Large intestine (tissue), 12 donors: ENCODE measurements at places on chromosomes 12 and 14.

GRCh38 chr14:77667331-77667730 lies 40.5 kb downstream of the ALKBH1 start:
- DNase-seq = no peak

DNA sequence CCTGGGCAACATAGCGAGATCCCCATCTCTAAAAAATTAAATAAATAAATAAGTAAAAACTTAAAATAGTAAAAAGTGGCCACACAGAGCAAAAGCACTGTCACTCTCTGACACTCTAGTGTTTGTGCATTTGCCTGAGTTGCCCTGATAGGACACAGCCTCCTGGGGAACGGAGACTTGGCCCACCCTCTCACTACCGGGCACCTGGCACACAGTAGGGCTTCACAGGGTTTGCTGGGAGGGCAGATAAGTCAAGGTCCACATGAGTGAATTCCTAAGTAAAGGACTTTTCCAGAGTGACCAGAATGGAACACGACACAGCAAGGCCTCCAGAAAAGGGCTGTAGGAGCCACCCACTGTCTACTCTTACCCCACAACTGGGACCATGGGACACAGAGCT lies 54.3 kb downstream of the SCARB1 start:
- no peak for DNase-seq

DNA sequence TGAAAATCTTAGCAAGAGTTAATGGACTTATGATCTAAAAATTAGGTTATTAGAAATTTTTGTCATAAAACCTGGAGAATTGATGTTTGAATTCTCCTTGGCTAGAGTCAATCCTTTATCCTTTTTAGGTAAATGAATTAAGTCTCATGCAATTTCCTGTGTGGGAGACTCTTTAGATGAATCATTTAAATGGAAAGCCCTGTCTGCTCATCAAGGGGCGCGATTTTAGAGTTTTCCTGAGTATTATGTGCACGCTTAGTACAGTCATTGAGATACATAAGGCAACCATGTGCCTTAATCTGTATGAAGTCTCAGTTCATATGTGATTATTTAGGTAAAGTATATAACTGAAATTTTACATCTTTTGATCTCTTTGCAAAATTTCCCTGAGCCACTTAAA lies 974.7 kb downstream of the NRXN3 start:
- no peak for DNase-seq

- no peak for DNase-seq
Measured at GRCh38 chr12:7015555-7016370, 2.5 kb downstream of the LPCAT3 start.

DNA sequence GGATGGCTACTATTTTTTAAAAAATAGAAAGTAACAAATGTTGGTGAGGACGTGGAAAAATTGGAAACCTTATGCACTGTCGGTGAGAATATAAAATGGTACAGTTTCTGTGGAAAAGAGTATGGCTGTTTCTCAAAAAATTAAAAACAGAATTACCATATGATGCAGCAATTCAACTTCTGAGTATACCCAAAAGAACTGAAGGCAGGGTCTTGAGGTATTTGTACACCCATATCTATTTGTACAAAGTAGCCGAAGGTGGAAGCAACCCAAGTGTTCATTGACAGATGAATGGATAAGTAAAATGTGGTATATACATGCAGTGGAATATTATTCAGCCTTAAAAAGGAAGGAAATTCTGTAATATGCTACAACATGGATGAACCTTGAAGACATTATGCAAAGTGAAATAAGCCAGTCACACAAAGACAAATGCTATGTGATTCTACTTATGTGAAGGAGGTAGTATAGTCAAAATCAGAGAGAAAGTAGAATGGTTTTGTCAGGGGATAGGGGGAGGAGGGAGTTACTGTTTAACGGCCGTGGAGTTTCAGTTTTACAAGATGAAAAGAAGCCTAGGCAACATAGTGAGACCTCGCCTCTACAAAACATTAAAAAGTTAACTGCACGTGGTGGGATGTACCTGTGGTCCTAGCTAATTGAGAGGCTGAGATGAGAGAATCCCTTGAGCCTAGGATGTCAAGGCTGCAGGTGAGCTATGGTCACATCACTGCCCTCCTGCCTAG lies 38.4 kb upstream of the CCT2 start:
- no peak for DNase-seq
